ENCODE measurements at places on chromosomes 2 and 18.

- no peak for DNase-seq
Measured at GRCh38 chr2:75007061-75007460, 48.6 kb downstream of the POLE4 start.

- peak; percentile 72 for DNase-seq
Measured at GRCh38 chr2:158753641-158754611, 41.2 kb upstream of the DAPL1 start.

GRCh38 chr2:108589781-108590180 is 55.5 kb downstream of the LIMS1 start:
- DNase-seq: no peak

GRCh38 chr2:173791502-173791901 is 173.7 kb downstream of the SP3 start:
- DNase-seq: no peak

- DNase-seq: no peak
Measured at GRCh38 chr2:236638707-236639106, 69.1 kb downstream of the ACKR3 start.

- DNase-seq: peak; percentile 40
Measured at GRCh38 chr2:44778221-44778654, 163.3 kb upstream of the SIX3 start.

DNA sequence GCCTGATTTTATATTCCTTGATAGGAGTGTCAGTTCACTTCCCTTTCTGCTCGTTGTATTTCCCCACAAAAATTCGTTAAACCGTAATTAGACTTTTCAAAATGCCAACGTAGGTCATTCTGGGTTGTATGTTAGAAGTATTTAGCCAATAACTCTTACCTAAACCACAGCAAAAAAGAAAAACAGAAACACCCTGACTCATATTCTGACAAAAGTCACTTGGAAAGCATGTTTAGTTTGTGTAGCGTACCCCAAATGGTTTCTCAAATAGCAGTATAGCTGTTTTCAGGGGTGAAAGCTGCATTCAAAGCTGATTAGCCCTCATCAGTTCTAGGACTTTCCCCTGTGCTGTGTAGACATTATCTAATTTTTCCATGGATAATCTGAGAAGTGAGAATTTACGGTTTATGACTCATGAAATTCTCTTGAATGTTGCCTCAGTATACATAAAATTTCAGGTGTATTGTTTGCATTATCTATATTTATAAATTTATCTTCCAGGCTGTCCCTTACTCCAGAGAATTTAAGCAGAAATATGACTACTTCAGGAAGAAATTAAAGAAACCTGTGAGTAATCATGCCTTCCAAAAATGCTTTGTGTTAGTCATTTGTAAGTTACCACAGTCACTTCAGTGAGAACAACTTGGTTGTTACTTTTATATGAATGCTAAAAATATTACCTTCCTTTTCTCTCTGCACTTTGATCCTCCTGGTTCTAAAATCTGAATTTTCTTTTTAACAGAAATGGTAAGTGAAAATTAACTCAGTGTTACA is 264.9 kb downstream of the ALPK2 start:
- DNase-seq: peak; percentile 51

DNA sequence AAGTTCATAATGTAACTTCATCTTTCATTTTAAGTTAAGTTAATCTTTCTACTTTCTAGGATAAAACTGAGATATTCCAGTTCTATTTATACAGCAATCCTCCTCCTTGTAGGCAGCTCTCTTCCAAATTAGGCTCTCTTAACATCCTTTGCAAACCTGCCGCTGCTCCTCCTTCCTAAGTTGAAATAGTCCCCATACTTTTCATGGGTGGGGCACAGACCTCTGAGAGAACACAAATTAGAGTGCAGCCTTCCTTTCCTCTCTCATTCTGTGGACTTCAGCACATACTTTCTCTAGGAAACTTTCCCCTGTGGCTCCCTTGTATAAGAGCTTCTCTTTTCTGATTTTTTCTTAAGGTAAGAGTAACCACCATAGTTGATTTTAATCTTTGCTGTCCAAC is 28.3 kb downstream of the TWSG1 start:
- DNase-seq: peak; percentile 28

GRCh38 chr2:102749938-102750337 is 11.9 kb upstream of the TMEM182 start:
- DNase-seq: no peak

DNA sequence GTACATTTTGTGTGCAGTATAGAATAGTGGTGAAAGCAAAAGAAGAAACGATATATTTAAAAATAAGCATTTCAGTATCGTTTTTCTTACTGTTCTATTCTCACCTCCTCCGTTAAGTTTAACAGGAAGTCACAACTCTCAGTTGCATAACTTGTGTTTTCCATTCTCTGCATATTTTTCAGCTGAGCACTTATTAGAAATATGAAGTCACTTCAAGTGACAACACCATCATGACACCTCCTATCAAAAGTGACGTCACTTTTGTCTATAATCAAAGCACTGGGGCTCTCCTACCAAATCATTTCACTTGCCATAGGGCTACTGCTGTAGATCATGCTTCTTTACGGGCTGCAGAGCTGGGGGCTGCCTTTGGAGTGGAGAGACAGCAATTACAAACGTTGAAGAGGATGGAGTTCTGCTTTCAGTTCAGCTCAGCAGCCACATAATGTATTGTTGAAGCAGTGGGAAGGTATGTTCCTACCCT is 36.3 kb downstream of the STAT4 start:
- peak; percentile 1 for DNase-seq

- DNase-seq: no peak
Measured at GRCh38 chr2:47056868-47057686, 98.0 kb downstream of the STPG4 start.

DNA sequence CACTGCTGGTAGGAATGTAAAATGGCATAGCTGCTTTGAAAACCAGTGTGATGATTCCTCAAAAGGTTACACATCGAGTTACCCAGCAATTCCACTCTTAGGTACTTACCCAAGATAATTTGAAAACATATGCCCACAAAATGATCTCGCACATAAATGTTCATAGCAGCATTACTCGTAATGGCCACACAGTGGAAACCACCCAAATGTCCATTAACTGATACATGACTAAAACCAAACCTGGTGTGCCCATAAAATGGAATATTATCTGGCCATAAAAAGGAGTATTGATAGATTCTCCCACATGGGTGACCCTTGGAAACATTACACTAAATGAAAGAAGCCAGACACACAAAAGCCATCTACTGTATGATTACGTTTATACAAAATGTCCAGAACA is 70.4 kb downstream of the ALPK2 start:
- DNase-seq: no peak

- peak; percentile 14 for DNase-seq
Measured at GRCh38 chr18:36567800-36568199, 261.0 kb downstream of the TPGS2 start.

DNA sequence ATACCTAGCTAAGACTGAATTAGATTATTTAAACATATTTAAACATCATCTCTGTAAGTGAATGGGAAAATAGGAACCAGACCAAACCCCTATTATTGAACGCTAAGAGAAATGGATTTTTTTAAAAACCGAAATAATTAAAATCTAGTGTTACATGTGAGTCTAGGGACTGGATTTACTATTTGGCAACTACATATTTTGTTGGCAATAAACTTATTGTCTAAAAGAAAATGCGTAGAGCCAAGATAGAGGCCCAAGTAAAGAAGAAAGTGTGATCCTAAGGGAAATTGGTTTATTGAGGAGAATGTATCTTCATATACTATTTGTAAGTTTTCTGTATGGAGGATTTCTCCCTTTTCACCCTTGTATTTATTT is 105.6 kb downstream of the LTBP1 start:
- DNase-seq: no peak

GRCh38 chr18:10239103-10239502 is 215.3 kb upstream of the APCDD1 start:
- DNase-seq: peak; percentile 45

DNA sequence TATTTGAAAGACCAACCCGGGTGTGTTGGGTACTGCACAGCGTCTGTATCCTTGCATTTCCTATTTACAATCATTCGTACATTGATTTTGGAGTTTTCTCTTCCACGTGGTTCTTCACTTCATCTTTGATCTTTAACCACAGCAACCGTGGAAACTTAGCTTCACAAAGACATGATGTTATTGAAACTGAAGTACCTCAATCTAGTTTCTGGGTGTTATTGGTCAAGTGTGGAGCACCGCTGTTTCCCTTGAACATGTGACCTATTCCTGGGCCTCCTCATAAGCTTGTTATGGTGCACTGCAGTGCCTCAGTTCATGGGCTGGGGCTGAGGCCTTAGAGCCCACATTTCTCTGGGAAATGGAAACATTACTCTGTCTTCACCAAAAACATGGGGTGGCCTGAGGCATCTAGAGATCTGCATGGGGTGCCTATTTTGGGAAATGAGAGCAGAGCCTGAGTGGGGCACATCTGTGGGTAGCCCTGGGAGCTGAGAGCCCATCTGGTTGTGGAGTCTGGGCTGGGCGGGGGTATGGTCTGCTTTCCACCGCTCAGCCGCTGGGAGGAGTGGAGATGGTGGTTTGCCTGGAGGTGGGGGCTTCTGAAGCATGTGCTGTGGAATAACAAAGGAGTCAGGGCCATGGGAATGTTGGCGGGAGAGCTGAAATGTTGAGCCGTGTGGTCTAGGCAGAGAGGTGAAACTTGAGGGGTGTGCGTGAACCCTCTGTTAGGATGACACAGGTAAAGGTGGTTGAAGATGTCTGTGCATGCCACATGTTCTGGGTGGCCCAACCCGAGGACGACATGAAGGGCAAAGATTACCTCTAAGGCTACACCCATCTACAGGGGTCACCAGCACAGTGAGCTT is 37.4 kb downstream of the ZNF236 start:
- DNase-seq: no peak

GRCh38 chr2:238129166-238130010 is 9.1 kb upstream of the KLHL30 start:
- no peak for DNase-seq

DNA sequence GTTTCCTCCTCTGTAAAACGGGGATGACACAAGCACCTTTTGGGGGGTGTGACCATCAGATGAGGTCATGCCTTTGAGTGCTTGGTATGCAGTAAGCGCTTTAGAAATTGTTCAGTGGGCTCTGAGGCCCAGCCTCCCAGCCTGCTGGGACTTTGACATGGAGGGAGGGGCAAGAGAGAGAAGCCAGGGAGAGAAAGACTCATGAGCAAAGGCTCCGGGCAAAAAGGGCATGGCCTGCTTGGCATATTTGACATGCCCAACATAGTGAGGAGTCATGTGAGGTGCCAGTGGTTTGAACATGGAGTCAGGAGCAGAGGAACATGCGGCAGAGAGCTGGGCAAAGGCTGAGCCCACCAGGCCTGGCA is 14.0 kb downstream of the TNS1 start:
- peak; percentile 7 for DNase-seq

DNA sequence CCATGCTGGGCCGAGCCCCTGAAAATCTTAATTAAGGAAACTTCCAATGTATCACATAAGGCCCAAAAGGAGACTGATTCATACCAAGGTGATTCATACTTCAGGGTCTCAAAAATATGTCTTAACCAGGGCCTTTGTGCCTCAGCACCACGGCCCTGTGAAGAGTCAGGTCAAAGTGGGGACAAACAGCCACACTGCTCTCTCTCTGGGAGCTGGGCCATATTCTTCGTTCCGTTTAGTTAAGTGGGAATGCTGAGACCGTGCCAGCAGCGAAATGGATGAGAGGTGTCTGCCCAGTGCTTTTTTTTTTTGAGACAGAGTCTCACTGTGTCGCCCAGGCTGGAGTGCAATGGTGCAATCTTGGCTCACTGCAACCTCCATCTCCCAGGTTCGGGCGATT is 9.3 kb upstream of the PTMA start:
- DNase-seq: no peak

DNA sequence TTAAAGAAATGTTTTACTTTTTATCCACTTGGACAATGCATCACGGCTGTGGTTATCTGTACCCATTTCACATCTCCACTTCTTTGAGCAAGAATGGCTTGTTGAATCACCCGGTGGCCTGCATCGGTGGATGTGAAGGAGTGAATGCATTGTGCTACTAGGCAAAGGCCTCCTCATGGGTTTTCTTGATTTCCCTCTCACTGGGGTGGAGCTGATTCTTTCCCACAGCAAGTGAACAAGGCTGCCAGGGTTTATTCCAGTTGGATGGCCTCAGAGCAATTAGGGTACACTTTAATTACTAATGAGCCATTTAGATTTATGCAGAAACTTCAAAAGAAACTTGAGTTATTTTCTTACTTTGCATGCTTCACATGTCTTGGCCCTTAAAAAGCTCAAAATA is 387.1 kb downstream of the RND3 start:
- no peak for DNase-seq

DNA sequence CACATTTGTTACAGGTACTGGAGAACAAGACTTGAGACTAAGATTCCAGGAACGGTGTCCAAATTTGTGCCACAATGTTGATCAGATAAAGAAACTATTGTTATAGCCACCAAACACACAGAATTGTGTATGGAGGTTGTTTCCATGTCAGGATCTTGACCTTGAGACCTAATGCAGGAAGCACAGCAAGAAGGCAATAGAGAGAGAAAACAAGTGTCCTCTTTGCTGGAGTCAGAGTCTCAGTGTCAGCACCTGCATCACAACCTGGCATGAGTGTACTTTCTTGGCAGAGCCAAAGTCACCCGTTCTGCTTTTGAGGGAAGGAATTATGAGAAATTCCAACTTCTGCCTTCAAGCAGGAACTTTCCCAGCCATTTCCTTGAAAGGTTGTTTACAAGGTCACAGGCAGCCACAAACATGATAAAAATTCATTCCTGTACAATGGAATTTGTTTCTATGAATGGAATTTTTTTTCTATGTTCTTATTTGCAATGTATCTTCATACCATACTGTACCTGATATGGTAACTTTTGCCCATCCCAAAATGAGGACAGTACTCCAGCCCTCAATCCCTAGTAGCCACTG is 118.4 kb downstream of the PKP4 start:
- DNase-seq: no peak

- no peak for DNase-seq
Measured at GRCh38 chr2:222998459-222998858, 53.5 kb upstream of the KCNE4 start.

DNA sequence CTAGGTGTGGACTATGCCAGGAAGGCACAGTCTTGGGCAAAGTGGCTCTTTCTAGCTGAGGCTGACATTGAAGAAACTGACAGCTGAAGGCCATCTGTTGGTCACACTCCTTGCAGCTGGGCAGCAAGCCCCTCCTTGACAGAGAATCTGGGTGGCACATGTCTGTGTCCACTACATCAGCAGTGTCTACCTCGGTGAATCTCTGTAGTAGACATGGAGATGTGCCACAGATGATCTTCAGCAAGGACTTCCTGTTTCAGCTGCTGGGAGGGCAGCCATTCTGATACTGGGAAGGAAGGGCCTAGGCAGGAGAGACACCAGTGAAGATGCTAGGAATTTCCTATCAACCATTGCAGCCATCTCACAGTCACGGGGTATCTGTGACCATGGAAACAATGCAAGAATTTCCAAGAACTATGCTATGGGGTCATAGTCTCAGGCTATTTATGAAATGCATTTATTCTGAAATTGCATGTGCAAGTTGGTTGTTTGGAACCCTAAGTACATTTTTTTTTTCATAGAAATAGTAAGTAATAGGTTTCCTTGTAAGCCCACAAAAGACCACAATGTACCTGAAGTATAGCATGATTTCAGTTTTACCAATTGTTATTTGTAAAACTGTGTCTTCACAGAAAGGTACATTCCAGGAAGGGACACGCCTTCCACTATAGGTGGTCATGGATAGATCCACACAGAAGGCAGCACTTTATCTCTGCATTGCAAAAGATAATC is 63.8 kb upstream of the DARS1 start:
- no peak for DNase-seq
